ENCODE measurements at places on chromosomes 5 and 9.

DNA sequence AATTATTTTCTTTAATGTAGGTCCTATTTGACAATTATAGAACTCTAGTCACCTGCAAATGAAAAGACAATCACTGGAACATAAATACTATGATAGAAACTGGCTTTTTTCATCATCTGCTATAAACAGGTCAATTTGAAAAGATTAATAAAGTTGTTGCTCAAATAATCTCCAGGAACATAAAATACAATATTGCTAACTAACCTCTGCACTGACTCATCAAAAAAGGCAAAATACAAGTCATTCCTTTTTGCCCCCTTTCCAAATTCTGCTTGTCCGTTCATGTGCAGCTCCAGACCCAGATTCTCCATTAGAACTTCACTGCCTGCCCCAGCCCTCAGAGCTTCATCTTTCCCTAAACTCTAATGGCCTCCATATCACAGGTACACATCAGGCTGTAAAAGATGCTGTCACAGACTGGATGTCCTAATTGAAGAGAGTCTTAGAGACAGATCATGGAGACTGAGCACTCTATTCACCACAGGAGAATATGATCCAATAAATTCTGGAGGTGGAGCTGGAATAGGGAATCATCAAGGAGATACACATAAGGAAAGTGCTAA lies 1.6 kb downstream of the DCTN4 start:
- ATAC-seq: no peak

DNA sequence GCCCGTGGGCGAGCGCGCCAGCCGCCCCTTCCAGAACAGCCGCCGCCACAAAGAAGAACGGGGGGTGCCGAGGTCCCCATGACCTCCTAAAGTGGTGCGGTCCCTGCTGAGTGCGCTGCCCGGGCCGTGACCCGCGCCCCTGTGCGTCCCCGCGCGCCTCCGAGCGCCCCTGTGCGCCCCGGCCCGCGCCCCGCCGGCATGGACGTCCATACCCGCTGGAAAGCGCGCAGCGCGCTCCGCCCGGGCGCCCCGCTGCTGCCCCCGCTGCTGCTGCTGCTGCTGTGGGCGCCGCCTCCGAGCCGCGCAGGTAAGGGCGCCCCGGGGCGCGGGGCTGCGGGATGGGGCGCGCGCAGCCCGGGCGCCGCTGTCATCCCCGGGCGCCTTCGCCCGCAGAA lies 384 bp downstream of the COL5A1 start:
- no peak for ATAC-seq

DNA sequence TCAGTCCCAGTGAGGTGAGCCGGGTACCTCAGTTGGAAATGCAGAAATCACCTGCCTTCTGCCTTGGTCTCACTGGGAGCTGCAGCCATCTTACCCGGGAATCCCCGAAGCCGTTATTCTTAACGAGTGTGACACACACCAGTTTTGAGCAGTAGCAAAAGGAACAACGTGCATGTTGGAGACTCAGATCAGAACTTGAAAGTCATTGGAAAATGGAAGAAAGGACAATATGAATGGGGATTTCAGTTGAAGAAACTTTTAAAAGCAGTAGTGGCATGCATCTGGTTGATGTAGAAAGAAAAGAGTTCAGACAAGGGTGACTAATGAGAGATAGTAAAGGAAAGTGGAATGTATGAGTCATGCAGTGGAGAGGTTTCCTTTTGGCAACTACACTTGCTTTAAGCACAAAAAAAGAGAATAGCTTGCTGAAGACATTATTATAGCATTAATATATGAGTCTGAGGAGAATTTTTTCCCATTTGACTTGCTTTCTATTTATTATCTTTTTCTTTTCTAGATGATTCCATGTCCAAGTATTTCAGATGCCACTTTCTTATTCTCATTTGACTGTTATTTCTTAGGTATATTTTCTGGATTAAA lies 44.4 kb upstream of the ANKDD1B start:
- ATAC-seq: peak; percentile 96

- ATAC-seq: no peak
Measured at GRCh38 chr5:74552101-74552500, 88.4 kb downstream of the ENC1 start.

DNA sequence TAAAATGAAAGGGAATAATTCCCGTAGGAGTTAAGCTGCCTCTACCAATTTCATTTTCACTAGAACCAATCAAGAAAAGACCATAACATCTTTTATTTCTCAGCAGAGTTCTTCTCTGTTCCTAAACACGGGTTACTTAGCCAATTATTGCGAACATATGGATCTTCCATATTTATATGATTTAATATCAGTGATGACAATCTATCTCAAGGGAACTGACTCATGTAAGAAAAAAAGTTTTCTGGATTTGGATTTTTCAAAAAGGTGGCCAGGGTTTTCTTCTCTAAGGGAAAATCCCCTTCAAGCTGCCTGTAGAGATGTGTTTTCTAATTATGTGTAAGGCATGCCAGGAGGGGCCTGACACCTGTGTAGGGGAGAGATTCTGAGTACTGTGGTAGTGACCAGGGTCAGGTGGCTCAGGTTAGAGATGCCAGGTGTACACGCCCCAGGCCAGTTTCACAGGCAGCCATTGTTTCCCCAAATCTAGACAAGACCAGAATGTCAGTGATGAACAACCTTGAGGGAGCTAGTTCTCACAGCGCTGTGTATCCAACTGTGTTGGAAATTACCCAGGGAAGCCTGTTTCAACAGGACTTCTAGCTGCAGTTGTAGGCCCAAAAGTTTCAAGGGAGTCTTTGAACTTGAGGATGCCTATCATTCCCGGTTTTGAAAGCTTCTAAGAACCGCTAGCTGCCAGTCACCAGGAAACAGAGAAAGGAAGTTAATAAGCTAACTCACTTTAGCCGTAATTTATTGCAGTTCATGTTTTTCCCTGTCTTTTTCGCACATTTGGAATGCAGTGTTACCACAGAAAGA lies 572.5 kb upstream of the RGMB start:
- ATAC-seq: no peak

DNA sequence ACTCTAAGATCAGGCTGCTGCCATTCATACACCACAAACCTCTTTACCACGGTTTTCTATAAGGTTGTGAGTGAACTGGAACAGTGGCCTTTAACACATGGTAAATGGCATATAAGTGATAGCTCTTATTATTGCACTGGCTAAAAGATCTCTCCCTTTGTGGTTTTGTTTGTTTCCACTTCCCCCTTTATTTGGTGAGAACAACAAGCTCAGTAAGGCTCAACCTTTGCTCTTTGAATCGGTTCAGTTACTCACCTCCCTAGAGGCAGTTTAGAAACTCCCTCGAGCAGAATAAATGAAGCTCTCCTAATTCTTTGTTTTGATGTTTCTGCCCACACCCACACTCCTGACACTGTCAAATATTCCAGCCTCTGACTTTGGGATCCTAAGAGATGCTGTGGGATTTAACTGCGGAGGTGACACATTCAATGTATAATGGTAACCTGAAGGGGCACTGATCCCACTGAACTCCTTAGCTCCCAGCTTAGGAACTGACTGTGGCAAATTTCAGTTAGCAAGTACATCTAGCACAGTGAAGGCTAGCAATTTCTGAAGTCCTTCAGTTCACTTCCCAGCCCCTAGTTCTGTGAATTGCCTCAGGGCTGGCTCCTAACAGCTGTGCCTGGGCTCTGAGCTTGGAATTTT lies 22.5 kb upstream of the RAD23B start:
- no peak for ATAC-seq

GRCh38 chr9:33721674-33722358 lies 73.5 kb upstream of the PRSS3 start:
- ATAC-seq: peak; percentile 87

GRCh38 chr5:137407090-137407489 lies 92.0 kb downstream of the SPOCK1 start:
- ATAC-seq: no peak

GRCh38 chr5:94830520-94830919 lies 212.1 kb downstream of the SLF1 start:
- no peak for ATAC-seq

- ATAC-seq: no peak
Measured at GRCh38 chr5:174313615-174314014, 268.1 kb downstream of the NSG2 start.

DNA sequence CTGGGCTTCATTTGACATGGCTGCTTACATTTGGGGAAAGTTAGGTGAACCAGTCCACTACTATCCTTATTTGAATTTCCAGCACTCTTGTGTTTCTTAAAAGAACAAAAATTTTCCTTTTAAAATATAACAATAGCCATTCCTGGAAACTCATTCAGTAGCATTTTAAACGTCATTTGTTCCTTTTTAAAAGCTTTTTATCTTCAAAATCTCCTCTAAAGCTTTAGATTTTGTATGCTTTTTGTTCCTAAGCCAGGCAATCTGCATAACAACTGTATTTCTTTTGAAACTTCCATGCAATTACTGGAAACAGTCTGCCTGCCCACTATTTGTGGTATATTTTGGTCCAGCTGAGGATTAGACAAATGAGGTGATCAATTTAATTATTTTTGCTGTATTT lies 172.2 kb upstream of the PLCXD3 start:
- ATAC-seq: no peak

DNA sequence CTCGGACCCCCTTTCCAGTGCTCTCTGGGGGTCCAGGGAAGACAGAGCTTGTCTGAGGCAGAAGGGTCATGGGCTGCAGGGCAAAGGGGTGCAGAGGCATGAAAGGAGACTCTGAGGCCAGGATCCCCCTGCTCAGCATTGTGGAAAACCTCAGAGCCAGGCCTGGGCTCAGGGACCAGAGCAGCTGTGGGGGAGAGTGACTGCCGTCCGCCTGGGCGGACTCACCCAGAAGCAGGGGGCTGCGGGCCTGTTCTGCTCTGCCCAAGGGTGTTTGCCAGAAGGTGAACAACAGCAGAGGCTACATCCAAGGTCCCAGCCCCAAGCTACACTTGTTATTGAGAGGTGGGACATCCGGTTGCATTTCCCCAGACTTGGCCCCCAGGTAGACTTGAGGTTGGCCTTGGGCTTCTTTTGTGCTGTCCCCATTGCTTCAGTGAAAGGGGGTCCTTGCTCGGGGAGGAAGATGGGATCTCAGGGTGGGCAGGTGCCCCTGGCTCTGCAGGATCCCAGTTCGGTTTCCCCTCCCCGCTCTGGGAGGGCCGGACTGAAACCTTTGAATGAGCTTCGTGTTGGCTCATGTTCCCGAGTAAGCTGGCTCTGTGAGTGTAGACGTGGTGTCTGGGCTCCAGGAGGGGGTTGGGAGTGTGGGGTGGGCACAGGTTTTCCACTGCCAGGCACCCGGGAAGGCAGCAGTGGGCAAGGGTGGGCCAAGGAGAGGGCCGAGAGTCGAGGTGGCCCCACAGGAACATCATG lies 92.1 kb downstream of the COL5A1 start:
- ATAC-seq: no peak

DNA sequence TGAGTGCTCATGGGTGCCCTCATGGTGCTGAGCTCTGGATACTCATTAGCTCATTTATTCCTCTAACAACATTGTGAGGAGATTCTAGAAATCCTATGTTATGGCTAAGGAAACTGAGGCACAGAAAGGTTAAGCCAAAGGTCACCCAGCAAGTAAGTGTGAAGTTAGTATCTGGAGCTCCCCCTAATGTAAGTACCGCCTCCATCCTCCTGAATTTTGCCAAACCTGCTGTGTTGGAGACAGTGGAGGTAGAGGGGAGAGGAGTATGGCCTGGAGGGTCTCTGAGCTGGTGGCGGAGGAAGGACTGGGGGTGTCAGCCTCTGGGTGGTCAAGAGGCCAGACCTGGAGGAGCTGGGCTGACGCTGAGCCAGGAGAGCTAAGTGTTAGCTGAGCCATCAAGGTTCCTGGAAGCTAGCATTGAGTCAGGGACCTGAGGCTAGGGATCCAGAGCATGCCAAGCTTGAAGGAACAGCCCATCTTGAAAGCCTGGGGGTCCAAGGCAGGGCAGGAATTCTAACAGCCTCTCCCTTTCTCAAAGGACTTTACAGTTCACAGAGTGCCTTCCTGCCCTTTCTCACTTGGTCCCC lies 114.8 kb downstream of the RGS3 start:
- peak; percentile 14 for ATAC-seq

DNA sequence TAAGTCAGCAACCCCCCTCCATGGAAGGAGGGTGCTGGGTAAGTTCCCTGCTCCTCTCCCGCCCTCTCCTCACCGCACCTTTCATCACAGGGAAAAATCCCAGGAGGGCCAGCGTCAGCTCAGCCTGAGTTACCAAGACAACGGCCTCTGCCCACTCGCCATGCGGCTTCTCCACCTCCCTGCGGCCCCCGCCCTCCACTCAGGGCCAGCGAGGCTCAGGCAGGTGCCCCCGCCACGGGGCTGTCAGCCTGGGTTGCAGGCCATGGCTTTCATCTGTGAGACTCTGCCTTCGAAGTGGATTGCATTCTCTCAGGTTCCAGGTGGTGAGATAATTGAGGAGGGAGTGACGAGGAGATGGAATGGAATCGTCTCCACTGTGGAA lies 27.2 kb upstream of the LAMC3 start:
- no peak for ATAC-seq

DNA sequence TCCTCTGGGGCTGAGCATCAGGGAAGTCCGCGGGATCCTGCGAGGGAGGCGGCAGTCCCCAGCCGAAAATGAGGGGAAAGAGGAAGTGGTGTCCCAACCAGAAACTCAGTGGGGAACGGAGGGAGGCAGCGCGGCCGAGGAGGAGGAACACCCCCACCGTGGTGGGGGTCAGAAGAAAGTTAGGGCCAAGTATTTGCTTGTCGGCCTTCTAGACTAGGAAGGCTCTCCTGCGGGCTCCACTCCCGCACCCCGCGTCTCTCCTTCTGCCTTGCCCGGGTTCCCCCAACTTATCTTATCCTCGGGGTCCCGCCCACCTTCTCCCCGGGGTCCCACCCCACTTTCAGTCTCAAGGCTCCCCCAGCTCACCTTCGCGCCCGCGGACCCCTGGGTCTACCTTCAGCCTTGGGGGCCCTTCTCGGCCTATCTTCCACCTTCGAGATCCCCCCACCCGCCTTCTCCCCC lies 557 bp upstream of the PHF2 start:
- ATAC-seq: peak; percentile 60

- ATAC-seq: peak; percentile 77
Measured at GRCh38 chr5:16550316-16550952, 66.4 kb downstream of the RETREG1 start.

GRCh38 chr5:67437905-67438845 lies 241.6 kb upstream of the CD180 start:
- no peak for ATAC-seq

DNA sequence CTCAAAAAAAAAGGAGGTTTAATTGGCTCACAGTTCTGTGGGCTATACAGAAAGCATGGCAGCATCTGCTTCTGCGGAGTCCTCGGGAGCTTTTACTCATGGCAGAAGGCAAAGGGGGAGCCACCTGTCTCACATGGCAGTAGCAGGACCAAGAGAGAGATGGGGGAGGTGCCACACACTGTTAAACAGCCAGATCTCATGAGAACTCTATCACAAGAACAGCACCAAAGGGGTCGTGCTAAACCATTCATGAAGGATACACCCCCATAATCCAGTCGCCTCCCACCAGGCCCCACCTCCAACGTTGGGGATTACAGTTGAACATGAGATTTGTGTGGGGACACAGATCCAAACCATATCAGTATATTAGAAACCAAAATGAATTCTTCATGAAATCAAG lies 28.3 kb upstream of the CXXC5 start:
- no peak for ATAC-seq

- no peak for ATAC-seq
Measured at GRCh38 chr5:17406423-17406838, 91.6 kb upstream of the TAF11L2 start.

GRCh38 chr5:72559866-72560766 lies 52.9 kb upstream of the ZNF366 start:
- ATAC-seq: no peak

- peak; percentile 88 for ATAC-seq
Measured at GRCh38 chr5:67234671-67235176, 38.1 kb upstream of the CD180 start.

All from SK-N-SH treated with all-trans-retinoic acid at 6 μM for 48 hours (cell line).